Stimulated activated CD8-positive, alpha-beta memory T cell treated with anti-CD3 and anti-CD28 coated beads, Interleukin-4, amount 100 ng/mL, for 1 hour (primary cell): ENCODE measurements at places on chromosomes 2 and 18.

- no peak for DNase-seq
Measured at GRCh38 chr2:240789051-240789453, 31.0 kb downstream of the KIF1A start.

DNA sequence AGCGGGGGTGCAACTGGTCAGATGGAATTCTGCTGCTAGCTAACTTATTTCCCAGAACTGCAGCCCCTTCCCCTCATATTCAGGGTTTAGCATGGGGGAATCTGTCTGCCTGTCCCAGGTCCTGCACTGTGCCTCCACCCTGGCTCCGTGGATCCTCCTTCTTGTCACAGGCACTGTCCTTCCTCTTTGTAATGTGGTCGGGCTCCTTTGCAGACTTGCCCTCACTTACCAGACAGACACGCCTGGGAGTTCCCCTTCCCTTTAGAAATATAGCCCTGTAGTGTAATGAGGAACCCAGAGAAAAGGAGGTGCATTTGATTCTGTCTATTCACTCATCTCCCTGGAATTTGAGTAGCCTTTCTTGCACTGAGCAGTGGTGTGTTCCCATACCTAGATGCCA, 108.7 kb downstream of the TRIM43 start:
- no peak for DNase-seq

GRCh38 chr2:48092846-48093803, 186.8 kb upstream of the FBXO11 start:
- DNase-seq = no peak

GRCh38 chr2:210004881-210005280, 2.4 kb downstream of the RPE start:
- no peak for DNase-seq

GRCh38 chr18:50829644-50830043, 9.8 kb upstream of the MRO start:
- no peak for DNase-seq

DNA sequence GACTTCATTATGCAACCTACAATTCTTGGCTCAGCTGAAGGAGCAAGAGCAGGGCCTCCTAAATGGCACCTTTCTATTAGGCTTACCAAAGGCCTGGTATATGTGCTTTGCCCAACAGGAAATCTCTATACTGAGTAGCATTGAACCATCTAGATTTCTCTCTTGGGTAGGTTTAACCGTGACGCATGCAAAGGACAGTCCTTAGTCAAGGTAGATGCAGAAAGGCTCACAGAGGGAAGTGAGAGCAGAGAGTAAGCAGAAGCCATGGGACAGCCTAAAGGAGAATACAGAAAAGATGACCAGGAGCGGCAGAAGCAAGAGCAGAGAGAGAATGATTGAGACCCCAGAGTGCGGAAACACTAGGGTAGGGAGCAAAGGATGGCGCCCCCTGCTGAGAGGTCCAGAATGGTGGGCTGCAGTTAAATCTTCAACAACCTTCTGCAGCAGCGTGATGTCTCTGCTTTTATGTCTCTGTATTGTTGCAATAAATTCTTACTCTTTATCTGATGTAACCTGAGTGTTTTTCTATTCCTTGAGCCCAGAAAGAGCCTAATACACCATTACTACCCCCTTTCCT, 4.7 kb upstream of the OSBPL1A start:
- DNase-seq = no peak

DNA sequence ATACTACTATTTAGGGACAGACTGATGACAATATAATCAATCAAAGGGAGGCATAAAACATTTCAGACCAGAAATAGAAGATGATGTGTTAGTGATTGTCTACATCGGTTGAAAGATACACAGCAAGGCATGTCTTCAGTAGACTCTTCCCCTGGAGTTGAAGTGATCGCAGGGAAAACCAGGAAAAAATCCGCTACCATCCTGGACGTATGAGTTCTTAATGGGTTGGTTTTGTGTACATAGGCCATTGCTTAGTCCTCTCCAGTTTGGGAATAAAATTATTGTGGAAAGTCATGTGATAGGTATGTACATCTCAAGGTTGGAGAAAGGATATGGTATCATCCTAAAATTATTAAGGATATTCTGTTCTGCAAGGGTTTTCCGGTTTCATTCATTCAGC, 4.3 kb downstream of the APCDD1 start:
- DNase-seq = no peak

GRCh38 chr2:120722568-120723421, 12.9 kb upstream of the GLI2 start:
- DNase-seq = no peak

DNA sequence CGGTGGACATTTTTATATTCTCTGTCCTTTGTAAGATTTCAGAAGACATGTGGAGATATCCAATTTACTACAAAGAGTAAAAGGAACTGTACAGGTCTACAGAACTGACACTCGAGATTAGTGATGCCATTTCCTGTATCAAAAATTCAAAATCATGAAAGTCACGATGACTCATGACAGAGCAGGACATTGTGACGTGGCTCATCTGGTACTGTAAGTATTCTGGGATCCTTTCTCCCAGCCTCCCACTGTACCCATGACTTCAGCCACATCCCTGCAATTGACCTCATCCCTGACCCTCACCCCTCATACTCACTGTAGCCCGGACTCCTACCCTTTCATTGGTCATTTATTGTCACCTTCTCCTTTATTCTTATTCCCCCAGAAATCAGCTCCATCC, 736.5 kb downstream of the EPHA4 start:
- DNase-seq = no peak

DNA sequence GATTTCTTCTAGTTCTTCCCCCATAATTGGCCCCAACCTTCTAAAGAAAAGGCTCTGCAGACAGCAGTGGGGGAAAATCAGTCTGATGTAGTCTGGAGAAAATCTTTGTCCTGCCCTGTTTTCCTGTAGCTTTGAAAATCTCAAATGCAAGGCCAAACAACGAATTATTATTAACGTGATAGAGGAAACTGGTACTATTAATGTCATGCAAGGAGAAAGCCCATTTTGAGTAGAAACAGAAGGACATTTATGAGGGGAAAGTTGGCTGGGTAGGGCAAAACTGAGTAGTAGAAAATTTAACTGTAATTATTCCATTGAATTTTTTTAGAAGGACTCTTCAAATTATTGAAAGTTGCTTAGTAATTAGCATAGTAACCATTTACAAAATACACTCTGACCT, 98.8 kb downstream of the FMNL2 start:
- DNase-seq = no peak

- no peak for DNase-seq
Measured at GRCh38 chr2:12070153-12070552, 323.7 kb downstream of the LPIN1 start.

DNA sequence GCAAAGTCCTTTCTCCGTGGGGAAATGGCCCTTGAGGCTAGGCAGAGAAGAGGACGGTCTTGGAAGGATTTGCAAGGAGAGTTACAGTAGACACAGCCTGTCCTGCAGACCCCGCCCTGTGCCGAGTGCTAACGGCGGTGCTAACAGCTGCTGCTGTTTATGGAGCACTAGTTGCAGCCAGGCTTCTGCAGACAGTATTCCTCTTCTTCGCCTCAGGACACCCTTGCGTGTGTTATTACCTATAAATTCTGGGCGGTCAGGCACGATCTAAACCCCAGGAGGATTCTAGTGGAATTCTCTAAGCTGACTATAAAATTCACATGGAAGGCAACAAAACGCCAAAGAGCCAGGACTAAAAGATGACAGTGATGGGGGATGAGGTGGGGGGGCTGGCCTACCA, 139.8 kb downstream of the GLI2 start:
- DNase-seq = no peak

- no peak for DNase-seq
Measured at GRCh38 chr18:50844960-50845359, 25.1 kb upstream of the MRO start.

GRCh38 chr2:182824767-182825158, 41.7 kb downstream of the FRZB start:
- no peak for DNase-seq

DNA sequence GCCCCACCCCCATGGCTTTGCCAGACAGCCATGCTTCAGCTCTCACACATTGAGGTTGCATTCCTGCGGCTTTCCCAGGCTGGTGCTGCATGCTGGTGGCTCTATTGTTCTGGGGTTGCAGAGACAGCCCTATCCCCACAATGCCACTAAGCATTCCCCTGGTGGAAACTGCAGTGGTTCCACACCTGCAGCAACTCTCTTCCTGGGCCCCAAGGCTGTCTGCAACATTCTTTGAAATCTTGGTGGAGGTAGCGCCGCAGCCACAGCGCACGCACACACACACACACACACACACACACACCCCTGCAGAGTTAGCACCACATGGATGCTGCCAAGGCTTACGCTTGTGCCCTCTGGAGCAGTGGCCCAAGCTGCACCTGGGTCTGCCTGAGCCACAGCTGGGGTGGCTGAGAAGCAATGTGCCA, 21.4 kb downstream of the SFXN5 start:
- DNase-seq = no peak

GRCh38 chr2:111119822-111120252, 877 bp upstream of the BCL2L11 start:
- no peak for DNase-seq

DNA sequence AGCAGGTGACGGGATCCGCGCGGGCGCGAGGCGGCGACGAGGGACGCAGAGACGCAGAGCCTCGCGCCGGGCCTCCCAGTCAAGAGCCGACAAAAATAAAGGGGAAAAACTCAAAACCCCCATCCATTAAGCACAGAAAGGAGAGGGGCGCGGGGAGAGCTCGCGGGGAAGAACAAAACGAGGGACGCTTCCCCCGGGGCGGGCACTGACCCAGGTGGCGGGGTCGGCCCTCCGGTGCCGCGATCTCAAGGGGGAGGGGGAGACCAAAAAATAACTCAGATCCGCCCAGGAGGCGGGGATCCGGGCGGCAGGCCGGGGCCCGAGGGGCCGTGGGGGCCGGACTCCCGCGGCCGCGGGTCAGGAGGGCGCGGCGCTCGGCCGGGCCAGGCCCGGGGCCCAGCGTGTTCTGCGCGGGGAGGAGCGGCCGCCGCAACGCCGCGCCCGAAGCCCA, 597 bp downstream of the RNF103 start:
- peak; percentile 9 for DNase-seq

DNA sequence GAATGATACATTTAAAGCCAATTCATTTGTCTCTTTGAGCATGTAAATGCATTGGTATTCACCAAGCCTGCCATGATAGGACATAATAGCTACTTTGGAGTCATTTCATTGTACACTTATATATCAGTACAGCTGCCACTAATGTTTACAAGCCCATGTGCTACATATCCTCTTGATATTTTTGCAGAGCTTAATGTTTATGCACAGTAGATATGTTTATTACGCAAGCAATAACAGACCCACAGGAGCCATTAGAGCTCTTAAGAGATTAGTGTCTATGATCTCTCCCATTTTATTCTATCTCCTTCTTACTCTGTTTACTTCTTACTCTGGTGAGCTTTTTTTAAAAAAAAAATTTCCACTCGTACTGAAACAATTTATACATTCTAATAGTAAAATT, 1132.1 kb upstream of the ZEB2 start:
- DNase-seq = no peak

DNA sequence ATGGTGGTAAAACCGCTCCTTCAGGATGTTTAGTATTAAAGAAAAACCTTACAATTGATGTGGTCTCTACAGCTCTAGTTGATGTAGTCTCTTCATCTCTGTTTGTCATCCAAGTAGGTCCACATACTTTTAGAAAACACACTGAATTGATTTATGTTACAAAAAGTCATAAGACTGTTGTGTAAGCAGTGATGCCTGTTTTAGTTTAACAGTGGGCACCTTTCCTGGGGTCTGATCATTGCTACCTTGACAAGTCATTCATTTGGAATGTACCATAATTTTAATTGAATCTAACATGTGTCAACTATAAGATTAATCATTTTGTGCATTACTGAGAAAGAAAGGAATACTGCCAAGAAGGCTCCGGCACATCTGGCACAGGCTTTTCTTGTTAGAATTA, 34.3 kb downstream of the GIGYF2 start:
- no peak for DNase-seq

DNA sequence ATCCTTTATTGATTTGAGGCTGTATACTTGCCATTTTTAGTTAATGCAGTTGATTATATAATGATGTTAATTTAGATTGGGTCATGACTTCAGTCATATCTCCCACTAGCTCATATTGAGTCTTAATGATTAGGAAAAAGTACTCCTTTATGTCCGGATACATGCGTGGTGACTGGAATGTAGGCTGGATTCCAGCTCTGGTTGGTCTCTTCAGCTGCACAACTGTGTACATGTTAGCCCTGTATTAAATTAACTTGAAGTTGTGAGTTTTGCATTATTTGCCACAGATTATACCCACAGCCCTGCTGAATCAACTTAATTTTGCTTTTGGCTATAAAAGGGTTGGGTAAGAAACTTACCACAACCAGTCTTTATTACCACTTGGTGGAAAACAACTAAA, 22.5 kb downstream of the MOB4 start:
- DNase-seq = no peak

DNA sequence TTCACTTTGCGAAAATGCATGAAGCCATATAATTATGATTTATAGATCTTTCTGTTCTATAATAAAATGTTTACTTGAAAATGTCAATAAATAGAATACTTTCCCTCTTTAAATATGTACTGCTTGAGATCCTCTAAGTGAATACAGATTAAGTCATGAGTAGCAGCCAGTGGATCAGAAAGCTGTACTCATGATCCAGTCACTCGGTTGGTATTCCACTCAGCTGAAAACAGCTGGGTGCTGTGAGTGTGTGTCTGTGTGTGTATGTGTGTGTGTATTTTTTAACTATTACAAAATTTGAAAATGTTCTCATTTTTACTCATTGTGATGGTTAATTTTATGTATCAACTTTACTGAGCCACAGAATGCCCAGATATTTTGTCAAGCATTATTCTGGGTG, 141.6 kb upstream of the CYP26B1 start:
- no peak for DNase-seq

DNA sequence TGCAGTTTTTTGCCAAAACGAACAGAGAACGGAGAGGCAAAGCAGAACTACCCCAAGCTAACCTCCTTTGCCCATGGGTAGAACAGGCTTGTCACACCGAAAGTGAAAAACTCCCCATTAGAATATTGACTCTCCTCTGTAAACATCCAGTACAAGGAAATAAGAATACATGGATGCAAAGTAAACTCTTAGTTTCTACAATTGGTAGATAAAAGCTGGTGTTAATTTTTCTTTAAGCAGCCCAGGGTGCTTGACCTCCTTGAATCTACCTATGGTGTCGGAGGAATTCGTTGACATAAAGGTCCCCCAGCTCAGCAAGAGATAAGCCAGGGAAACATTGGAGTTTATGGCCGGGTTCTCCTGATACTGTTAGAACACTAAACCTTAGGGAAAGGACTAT, 48.4 kb upstream of the DSG1 start:
- no peak for DNase-seq

GRCh38 chr2:111938392-111938791, 40.0 kb downstream of the MERTK start:
- no peak for DNase-seq

- DNase-seq = no peak
Measured at GRCh38 chr2:135162786-135163185, 110.7 kb downstream of the RAB3GAP1 start.

- no peak for DNase-seq
Measured at GRCh38 chr2:27717070-27717795, 53.5 kb downstream of the SLC4A1AP start.

DNA sequence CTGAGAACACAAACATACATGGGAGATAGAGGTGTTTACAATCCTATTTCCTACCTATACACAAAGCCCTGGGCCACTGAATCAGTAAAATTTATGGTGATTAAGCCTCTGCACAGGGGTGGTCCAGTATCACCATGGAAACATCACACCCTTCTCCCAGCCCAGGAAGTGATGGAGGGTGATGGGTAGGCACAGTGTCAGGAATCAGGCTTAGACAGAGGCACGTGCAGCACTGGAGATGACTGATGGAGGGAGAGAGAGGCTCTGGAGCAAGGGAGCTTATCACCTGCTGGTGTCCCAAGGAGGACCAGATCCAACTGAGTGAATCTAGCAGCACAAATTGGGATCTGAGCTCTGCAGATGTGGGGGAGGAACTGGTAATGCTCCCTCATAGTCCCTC, 117.2 kb downstream of the RPIA start:
- no peak for DNase-seq
